ENCODE measurements at places on chromosomes 5 and 9.

GRCh38 chr5:59193616-59194319, 610.9 kb downstream of the RAB3C start:
- no peak for DNase-seq

GRCh38 chr5:8050616-8051175, 181.7 kb downstream of the MTRR start:
- DNase-seq = no peak

- no peak for DNase-seq
These were observed 930.8 kb upstream of the CDH9 start for GRCh38 chr5:27969157-27969556.

GRCh38 chr5:37208883-37209797, 40.0 kb downstream of the CPLANE1 start:
- DNase-seq = peak; percentile 7
